ENCODE measurements at places on chromosomes 16 and 17.

- DNase-seq: no peak
Measured at GRCh38 chr17:82031885-82032627, 578 bp downstream of the RAC3 start.

DNA sequence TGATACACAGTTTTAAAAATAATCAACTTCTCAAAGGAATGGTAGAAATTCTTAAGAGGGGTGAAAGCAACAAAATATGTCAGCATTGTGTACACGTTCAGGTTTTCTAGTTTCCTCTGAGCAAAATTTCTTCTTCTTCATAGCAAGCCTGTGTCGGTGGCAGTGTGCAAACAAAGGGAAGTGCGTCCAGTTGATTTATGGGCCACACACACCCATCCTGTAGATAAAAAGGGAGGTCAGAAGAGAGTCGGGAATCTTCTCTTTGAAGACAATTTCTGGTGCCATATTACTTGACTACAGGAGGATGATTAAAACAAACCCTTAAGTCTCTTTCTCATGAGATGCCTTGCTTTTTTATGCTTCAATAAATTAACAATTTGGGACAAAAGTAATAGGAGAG lies 484.1 kb upstream of the SALL1 start:
- DNase-seq: no peak

GRCh38 chr17:78257810-78258322 lies 26.4 kb downstream of the TMEM235 start:
- no peak for DNase-seq

- no peak for DNase-seq
Measured at GRCh38 chr16:2016407-2016922, 3.1 kb upstream of the NPW start.

GRCh38 chr17:55200904-55201303 lies 63.9 kb upstream of the HLF start:
- peak; percentile 32 for DNase-seq

- DNase-seq: no peak
Measured at GRCh38 chr17:78224231-78225087, 7.0 kb upstream of the TMEM235 start.

- no peak for DNase-seq
Measured at GRCh38 chr17:48489781-48490180, 41.0 kb downstream of the HOXB1 start.

DNA sequence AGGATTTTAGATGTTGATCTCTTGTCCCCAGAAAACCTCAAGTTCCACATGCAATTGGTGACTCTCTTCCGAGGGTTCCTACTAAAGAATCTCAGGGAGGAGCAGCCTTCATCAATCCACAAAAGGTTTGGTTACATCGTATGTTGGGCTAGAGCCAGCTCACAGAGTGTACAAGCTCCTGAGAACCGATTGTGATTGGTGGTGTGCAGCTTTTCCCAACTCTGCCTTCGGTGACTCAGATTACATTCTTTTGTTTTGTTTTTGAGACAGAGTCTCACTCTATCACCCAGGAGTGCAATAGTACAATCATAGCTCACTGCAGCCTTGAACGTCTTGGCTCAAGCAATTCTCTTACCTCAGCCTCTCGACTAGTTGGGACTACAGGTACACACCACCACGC lies 172.4 kb downstream of the PMP22 start:
- no peak for DNase-seq

GRCh38 chr17:73998653-73999645 lies 204.5 kb upstream of the RPL38 start:
- no peak for DNase-seq

DNA sequence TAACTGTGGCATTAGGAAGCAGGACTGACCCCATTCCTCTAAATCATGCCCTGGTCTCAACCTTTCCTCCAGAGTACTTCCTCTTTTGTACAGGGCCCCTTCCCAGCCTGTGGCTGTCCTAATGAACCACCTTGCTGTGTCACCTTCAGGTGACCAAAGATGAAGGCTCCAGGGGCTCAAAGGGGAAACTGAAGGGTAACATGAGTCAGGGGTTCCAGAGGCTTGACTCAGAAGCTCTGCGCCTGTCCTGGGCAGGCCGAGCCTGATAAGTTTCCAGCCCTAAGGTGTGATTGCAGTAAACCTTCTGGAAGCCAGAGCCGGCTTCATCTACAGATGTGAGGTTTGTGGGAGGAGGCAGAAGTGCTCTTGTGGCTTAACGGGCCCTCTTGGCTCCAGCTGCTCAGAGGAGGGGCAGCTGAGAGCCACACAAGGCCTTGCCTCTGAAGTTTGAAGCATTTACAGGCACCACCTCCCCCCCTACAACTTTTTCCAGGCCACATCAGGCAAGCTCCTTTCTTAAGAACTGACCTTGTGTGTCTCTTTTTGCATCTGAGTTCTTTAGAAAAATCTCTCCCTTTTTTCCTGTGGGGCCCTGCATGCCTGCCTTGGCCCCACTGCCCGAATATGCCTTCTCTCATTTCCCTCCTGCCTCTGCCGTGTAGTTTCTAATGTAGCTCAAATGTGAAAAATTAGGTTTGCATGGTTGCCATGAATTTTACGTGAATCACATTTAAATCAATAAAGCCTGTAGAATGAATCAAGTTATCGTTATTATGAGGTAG lies 149.9 kb downstream of the CLEC16A start:
- DNase-seq: peak; percentile 57

DNA sequence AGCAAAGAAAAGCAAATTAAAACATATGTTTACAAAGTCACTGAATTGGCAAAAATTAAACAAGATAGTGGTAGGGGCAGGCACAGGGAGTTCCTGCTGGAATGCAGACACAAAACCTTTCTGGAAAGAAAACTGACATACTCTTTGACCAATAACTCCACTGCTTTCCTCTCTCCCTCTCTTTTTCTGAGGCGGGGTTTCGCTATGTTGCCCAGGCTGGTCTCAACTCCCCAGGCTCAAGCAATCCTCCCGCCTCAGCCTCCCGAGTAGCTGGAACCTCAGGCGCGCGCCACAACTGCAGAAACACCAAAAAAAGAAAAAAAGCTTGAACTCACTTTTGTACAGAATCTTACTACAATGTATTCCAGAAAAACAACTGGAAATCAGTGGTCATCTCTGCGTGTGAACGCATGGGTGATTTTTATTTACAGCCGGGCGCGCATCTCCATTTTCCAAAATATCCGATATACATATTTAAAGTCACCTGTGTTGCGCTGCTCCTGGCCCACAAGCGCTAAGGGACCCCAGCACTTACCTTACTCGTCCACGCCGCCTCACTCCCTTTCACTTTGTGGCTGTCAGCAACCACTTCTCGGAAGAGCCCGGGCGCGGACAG lies 480 bp downstream of the TXNL4B start:
- peak; percentile 19 for DNase-seq

GRCh38 chr17:15929941-15930340 lies 15.0 kb upstream of the ADORA2B start:
- no peak for DNase-seq

DNA sequence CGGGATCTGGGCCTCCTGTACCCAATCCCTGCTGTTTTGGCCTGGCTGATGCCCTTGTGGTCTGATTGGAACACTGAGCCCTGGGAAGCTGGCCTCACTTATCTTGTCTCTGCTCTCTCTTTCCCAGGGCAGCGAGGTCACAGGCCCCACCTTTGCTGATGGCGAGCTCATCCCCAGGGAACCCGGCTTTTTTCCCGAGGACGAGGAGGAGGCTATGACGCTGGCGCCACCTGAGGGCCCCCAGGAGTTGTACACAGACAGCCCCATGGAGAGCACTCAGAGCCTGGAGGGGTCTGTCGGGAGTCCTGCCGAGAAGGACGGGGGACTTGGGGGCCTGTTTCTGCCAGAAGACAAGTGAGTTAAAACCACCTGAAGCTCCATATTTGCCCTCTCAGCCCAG lies 126.0 kb downstream of the RAB11FIP4 start:
- DNase-seq: no peak

GRCh38 chr16:86566601-86566965 lies at the start of gene FOXC2:
FOXC2 (plus strand) TSS chr16:86566829; CDS start chr16:86567336, 507 bp downstream.
- DNase-seq: peak; percentile 86

DNA sequence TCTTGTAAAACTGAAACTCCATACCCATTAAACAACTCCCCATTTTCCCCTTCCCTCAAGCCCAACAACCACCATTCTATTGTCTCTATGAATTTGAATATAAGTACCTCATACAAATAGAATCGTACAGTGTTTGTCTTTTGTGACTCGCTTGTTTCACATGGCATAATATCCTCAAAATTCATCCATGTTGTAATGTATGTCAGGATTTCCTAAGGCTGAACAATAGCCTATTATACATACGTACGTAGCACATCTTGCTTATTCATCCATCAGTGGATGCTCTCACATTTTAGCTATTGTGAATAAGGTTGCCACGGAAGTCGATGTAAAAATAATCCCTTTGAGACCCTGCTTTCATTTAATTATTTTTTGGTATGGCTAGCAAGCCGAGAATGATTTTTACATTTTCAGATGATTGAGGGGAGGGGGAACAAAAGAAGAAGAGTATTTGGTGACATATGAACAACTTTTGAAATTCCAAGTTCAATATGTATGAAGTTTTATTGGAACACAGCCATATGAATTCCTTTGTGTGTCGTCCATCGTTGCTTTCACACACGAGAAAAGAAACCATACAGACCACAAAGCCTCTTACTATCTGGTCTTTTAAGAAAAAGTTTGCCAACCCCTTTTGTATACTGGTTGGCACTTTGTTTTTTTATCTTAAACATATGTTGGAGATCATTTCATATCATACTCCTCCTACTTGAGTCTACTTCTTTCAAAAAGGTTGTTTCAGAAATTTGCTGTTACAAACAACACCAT lies 371.2 kb downstream of the NPIPA8 start:
- no peak for DNase-seq

GRCh38 chr17:49725452-49726130 lies 17.8 kb upstream of the SLC35B1 start:
- no peak for DNase-seq

- DNase-seq: no peak
Measured at GRCh38 chr17:59366773-59367656, 35.6 kb downstream of the YPEL2 start.

DNA sequence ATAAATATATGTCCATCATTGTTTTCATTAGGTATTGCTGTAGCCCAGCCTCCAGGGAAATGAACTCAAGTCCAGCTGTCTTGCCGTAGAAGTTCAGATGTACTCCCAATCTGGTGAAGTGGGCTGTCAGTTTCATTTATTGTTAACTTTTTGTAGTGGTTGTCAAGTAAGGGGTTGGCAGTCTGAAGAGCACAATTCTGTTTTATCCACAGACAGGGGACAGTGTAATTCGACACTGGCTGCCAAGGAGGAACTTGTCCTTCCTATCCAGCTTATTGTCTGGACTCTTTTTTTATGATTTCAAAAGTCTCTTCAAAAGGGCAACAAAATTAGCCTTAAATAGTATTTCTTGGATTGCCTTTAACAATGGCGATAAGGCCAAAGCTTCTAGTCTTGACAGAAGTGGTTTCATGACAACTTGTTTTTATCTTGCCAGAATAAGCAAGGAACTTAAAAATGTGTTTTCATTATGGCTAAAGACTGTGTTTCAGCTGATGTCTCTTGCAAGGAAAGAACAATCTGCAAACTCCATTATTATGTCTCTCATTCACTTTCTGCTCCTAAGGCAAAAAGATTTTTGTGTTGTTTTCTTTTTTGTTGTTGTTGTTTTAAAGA lies 73.9 kb upstream of the TANC2 start:
- DNase-seq: no peak

DNA sequence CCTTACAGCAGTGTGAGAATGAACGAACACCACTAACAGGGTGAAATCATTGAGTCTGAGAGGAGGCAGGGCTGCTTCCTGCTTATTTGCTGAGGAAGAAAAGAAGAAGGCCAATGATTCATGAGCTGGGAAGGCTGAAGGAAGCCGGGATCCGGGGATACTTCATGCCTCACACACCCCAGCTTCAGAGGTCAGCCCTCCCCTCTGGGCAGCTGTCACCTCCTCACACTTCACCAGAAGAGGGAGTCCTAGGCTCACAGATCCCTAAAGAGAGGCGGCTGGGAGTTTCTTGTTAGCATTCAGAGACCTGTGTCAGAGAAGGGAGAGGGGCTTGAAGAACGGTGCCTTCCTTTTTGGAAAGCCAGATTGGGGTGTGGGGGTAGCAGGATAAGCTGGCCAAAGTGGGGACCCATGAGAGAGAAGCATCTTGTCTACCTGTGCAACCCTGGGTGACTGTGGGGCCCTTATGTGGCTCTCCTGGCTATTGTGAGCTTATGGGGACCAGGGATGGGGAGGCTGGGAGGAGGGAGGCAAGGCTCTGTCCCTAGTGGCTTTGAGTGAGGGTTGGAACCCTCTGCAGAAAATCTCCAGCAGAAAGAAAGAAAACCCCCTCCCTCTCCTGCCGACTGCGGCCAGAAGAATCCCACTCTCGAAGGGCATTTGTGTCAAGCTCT lies 94.6 kb downstream of the RGS9 start:
- DNase-seq: peak; percentile 22

GRCh38 chr16:58001781-58002415 lies 691 bp downstream of the USB1 start:
- DNase-seq: no peak

GRCh38 chr17:83135692-83136091 lies 56.3 kb downstream of the METRNL start:
- no peak for DNase-seq

- no peak for DNase-seq
Measured at GRCh38 chr17:78058001-78058400, 70.6 kb downstream of the TMC6 start.

DNA sequence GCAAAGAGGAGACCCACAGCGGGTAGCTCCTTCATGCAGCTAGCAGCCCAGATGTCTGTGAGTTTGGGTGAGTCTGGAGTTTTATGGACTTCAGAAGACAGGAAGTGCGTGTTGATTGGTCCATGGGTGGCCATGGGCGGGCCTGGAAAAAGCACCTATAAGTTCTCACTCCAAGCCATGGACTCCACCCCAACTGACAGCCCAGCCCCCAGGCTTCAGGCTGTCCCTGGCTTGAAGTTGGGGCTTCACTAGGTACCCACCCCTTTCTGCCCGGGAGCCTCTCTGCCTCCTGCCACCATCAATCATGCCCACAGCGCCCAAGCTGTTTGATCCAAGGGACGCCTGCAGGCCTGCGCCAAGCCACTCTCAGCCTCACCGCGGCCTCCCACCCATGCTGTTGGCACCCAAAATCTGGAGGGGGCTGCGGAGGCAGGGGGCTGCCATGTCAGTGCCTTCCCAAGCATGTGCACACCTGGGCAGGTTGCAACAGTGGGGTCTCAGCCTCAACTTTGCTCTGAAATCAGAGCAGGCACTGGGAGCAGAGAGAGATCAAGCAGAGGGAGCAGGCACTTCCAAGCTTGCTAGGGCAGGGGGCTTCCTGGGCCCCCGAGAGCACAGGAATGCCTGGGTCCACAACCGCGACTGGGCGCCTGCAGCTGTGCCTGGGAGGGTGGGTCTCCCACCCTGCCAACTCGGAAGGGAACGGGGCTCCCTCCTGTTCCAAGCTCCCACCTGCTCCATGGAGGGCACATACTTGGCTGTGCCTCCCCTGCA lies 1503.7 kb downstream of the CDH11 start:
- DNase-seq: no peak

GRCh38 chr16:2586901-2587480 lies 49.2 kb downstream of the PDPK1 start:
- DNase-seq: no peak

- DNase-seq: no peak
Measured at GRCh38 chr16:66692341-66692740, 4.2 kb downstream of the CMTM4 start.
